GM20000 (cell line): ENCODE measurements at places on chromosomes 1 and 21.

GRCh38 chr1:109118089-109118488 lies 4.2 kb downstream of the ELAPOR1 start:
- no peak for DNase-seq

- no peak for DNase-seq
Measured at GRCh38 chr1:31981456-31981839, 32.2 kb upstream of the KHDRBS1 start.

- DNase-seq: no peak
Measured at GRCh38 chr1:116825720-116826438, 71.6 kb downstream of the CD2 start.

DNA sequence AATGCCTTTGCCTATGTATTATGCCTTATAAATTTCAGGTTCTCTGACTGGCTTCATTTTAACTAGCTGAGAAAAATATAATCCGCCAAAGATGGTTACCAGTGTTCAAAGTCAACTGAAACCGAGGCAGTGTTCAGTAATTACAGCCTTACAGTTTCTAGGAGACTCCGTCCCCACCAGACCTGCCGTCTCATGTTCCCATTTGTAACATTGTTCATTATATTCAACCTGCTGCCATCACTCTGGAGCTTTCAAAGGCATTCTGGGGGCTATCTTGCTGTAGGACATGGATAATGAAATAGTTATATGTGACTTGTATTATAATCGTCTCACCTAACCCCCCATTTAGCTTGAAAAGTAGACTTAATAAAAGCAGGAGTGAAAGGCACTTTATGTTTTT lies 302.5 kb downstream of the RWDD3 start:
- no peak for DNase-seq

GRCh38 chr1:56477164-56478111 lies 101.9 kb downstream of the PLPP3 start:
- peak; percentile 35 for DNase-seq
